Activated T-cell treated with anti-CD3 and anti-CD28 coated beads, Interleukin-2, amount 50 U/mL, for 72 hours (primary cell): ENCODE measurements at places on chromosomes 12 and 14.

GRCh38 chr12:2084553-2085296 is 31.9 kb downstream of the CACNA1C start:
- no peak for DNase-seq

DNA sequence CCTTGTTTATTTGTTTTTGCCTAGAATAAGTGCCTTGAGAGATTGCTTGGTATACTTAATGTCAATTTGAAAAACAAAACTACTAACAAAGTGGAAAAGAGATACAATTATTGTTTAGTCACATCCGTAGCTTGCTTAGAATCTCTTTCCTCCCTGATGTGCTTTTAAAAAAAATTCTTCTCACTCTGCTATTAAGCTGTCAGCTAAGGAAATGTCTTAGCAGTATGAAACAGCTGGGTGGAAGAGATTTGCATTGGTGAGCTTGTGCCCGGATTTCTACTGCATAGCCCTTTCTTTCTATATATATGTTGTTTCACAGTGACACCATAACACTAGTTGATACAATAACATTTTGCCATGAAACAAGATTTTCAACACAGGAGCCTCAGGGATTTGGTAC is 229.4 kb upstream of the RGS6 start:
- no peak for DNase-seq

GRCh38 chr12:105279460-105280056 is 43.6 kb upstream of the APPL2 start:
- peak; percentile 34 for DNase-seq

- DNase-seq, result no peak
These were observed 9.4 kb upstream of the GPR68 start for GRCh38 chr14:91253795-91254323.

GRCh38 chr12:118044075-118044474 is 16.9 kb downstream of the WSB2 start:
- peak; percentile 42 for DNase-seq

- no peak for DNase-seq
These were observed 31.0 kb downstream of the RNF34 start for GRCh38 chr12:121430833-121431415.

DNA sequence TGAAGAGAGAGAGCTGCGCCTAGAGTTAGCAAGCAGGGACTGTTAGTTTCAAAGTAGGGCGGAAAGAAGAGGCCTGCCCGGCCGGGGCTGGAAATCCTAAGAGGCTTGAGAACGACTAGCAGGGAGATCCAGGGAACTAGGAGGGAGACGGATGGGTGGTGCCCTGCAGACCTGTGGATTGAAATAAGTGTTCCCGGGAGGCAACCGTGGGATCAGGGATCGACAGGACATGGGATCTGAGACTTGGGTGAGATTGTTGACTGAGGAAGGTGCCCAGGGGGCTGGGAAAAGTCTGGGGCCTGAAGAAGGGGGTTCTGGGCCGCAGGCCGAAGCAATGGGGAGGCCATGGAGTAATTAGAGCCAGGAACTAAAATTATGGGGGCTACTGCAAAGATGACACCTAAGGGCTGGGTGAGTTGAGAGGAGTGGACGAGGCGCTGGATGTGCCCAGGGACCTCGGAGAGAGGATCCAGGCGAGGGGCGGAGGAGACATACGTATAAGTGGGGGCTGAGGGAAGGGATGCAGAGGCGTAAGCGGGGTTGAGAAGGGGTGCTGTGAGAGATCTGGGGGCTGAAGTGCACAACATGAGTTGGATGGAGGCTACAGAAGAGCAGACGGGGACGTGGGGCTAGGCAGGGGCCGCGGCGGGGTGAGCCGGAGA is 635 bp downstream of the LTA4H start:
- DNase-seq, result peak; percentile 11

DNA sequence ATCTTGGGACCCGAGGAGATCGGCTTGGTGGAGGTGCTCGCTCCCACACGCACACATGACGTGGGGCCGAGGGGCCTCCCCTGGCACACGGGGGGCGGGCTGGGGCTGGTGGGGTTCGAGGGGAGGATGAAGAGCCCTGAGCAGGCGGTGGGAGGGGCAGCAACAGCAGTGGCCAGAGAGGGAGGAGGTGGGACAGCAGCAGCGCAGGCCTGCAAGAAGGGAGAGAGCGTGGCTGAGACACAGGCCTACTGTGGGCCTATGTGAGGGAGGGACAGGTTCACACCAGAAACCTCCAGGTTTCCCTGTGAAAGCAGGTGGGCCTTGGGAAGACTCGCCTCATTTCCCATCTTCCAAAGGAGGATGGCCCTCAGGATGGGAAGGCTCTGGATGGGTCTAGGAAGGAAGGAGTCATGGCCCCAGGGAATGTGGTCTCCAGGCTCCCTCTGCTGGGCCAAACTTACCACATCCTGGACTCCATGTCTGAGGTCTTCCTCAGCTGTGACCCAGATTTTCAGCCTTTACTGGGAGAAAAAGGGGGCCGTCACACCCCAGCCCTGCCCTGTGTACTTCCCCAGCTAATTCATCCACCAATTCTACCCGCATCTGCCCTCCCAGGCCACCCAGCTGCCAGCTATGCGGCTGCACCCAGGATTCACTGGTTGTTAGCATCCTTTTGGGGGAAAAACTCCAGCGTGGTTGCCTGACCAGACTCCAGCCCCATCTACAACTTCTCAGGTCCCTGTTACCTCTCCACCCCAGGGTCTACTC is 2.8 kb downstream of the PIANP start:
- DNase-seq, result no peak

DNA sequence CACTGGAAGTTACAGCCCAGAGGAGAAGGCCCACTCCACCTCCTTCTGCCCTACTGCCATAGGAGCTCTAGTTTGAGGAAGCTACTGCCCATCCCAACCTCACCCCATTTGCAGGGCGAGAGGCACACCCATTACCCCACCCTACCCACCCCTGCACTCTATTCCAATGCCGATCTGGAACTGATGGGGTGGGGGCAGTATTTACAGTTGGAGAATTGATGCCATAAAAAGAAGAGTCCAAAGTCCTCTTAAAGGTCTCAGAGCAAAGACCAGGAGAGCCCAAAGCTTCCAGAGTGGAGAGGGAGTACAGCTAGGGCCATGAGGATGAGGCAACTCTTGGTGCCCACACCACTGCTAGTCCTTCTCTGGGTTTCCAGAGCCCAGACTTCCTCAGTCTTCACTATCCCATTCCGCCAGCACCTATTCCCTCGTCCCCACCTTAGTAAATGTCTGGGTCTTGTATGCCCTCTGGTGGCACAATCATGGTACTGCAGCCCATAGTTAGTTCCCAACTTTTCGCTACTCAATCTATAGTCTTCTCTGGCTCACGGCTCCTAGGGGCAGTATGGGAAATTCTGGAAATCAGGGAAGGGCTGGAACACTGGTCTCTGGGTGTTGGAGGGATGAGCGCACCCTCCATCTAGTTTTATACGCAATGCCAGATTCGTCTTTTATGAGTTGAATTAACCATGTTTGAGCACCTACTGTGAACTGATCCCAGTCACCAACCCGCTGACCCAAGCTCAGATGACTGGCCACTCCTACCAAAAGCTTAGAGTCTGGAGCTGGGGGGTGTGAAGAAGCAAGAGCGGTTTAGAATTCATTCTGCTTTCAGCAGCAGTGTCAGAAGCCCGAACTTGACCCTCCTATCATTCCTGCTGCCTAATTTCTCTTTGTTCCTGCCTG is 6.9 kb upstream of the ADCY6 start:
- peak; percentile 63 for DNase-seq

DNA sequence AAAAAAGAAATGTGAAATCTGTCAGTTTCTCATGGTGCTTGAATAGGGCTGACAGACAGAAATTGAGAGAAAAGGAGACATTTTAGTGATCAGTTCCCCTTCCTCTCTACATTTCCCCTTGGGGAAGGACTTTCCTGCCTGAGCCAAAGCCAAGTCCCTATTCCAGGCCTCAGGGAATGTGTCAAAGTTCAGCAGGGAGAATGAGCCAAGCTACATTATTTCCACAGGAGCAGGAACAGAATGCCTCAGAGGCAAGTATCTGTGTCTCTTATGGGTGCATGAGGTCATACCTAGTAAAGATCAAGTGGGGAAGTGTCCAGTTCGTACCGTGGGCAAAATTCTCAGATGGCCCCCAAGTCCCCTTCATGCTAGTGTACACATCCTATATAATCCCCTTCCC is 68.6 kb downstream of the IQSEC3 start:
- DNase-seq, result no peak

- DNase-seq, result peak; percentile 6
These were observed 244.4 kb upstream of the GARIN2 start for GRCh38 chr14:66944872-66945271.

- no peak for DNase-seq
These were observed 209.4 kb downstream of the LRIG3 start for GRCh38 chr12:58710901-58711300.

GRCh38 chr14:29028973-29029582 is 262.5 kb downstream of the FOXG1 start:
- no peak for DNase-seq
